T follicular helper cell (primary cell): ENCODE measurements at places on chromosomes 11 and 22.

- DNase-seq, result no peak
Observed at GRCh38 chr11:113578033-113578380, 102.8 kb upstream of the DRD2 start.

- no peak for DNase-seq
Observed at GRCh38 chr11:64438986-64439771, 80.2 kb downstream of the RPS6KA4 start.

DNA sequence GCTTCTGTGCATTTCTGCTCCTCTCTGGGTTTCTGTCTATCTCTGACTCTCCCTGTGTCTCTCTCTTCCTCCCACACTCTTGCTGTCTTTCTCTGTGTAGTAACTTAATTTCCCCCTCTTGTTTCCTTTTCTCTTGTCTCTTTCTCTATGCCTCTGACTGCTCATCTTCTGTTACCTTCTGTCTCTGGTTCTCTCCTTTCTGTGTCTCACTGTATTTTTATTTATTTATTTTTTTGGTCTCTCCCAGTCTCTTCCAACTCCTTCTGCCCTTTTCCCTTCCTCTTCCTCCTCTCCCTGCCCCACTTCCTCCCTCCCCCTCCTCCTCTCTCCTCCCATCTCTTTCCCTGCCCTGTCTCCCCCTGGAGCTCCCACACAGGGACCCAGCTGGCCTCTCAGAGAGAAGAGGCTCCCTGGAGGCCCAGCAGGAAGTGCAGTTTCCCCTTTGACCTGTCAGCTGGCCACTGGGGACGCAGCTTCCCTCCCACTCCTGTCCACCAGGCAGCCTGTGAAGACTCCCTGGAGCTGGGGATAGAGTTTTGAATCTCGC lies 38.3 kb upstream of the MYH9 start:
- DNase-seq, result no peak

DNA sequence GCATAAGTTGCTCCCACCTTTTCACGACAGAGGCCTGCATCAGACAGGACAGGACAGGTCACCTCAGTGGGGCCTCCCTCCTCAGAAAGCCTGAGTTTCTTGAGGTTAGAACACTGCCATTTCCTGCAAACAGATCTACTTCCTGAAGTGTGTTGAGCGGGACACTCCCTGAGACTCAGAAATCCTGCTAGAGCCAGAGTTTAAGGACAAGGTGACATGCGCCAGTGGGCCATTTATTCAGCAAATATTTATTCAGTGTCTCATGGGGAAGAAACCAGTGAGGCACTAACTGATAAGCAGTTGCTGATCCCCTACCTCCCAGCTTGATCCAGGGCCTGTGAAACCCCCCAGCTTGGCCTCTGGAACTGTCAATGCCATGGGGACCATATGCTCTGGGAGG lies 454.6 kb downstream of the SOX6 start:
- DNase-seq, result no peak

GRCh38 chr11:78045851-78046485 lies 17.7 kb upstream of the THRSP start:
- peak; percentile 65 for DNase-seq

GRCh38 chr11:33944693-33945424 lies 53.0 kb upstream of the LMO2 start:
- no peak for DNase-seq

DNA sequence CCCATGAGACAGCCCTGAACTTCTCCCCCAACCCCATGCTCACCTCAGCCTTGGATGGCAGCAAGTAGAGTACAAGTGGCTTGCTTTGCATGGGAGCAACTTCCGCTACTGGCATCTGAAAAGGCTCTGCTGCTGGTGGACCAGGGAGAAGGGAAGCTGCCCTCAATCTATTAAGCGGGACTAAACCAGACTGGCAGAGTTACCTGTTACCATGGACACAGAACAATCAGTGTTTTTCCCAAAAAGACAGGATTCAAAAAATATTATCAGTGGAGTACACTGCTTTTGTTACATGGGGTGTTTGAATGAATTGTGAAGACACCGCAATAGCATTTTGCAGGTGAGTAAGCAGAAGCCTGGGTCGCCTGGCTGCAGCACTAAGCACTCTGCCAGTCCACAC lies 631.4 kb upstream of the B3GAT1 start:
- no peak for DNase-seq
